ENCODE measurements at places on chromosomes 13 and 19.

- no peak for DNase-seq
These were observed 116.1 kb downstream of the USP12 start for GRCh38 chr13:27055526-27055925.

DNA sequence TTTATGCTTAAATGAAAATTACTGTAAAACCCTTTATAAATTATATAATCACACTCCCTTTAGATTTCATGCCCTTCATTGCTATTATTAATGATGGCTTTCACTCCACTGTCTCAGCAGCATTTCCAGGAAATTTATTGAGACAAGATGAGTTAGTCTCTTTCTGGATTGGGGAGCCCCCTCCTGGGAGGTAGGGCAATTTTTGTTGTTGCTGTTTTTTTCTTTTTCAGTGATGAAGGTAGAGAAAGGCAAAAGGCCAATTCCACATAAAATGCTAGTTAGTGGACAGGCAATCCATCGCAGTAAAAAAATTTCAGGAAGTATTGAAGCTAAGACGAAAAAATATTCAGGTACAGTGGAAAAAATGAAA is 80.2 kb downstream of the TEX26 start:
- DNase-seq = no peak

DNA sequence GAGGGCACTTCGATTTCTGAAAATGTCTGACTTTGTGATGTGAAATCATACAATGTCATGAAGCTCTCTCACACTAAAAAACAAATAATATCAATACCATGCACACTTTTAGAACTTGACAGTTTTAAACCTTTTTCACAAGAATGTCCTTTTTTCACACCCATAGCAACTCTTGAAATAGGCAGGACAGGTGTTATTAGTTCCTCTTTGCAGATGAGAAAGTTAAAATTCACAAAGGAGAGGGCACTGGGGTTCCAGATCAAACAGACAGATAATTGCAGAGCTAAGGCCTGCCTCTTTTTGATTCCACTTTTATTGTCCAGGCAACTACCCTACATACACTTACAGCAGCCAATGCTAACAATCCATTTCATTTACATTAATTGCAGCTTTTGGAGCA is 142.8 kb downstream of the KLF12 start:
- no peak for DNase-seq

DNA sequence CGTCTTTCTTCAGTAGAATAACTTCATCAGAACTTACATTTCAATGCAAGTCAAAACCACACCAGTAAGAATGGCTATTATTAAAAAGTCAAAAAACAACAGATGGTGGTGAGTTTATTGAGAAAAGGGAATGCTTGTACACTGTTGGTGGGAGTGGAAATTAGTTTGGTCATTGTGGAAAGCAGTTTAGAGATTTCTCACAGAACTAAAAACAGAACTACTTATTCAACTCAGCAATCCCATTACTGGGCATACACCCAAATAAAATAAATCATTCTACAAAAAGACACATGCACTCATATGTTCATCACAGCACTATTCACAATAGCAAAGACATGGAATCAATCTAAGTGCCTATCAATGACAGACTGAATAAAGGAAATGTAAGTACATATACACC is 231.2 kb downstream of the NHLRC3 start:
- no peak for DNase-seq

- DNase-seq = no peak
These were observed 17.4 kb downstream of the PIP5K1C start for GRCh38 chr19:3682741-3683404.

GRCh38 chr13:83332751-83333150 is 549.5 kb downstream of the SLITRK1 start:
- no peak for DNase-seq

- DNase-seq = no peak
These were observed 405.8 kb downstream of the FGF9 start for GRCh38 chr13:22076658-22077057.

- DNase-seq = no peak
These were observed 23.3 kb upstream of the BCL3 start for GRCh38 chr19:44725251-44725650.

DNA sequence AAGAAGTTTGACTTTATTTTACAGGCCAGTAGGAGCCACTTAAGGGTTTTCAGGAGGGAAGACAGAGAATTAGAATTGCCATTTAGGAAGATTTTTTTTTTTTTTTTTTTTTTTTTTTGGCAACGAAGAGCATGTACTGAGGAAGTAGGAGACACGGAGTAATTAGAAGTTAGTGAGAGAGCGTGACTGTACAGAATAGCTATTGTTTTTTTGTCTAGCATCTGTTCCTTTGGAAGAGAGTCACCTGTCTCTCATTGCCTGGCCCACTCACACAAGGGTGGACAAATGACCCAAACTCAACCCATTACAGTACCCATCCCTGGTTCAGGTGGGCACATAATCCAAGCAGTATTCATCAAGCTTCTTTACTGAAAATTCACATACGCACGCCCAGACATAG is 166.7 kb downstream of the LACC1 start:
- DNase-seq = no peak

GRCh38 chr13:105607426-105607825 is 928.0 kb downstream of the EFNB2 start:
- DNase-seq = no peak

DNA sequence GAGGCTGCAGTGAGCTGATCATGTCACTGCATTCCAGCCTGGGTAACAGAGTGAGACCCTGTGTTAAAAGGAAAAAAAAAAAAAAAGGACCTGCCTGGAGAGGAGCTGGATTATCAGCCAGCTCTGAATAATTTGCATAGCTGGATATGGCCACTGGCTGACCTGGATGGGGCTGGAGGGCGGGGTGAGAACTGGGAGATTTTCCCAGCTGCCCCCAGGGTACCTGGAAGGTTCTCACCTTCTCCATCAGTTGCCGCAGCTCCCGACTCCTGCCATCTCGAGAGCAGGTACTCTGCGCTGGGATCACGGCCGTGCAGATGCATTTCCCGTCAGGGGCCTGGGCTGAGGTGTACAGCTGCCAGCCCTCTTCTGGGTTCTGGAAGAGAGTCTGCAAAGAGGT is 25.3 kb downstream of the PIN1 start:
- no peak for DNase-seq

- peak; percentile 55 for DNase-seq
These were observed 73.4 kb upstream of the FLT1 start for GRCh38 chr13:28568286-28568685.

DNA sequence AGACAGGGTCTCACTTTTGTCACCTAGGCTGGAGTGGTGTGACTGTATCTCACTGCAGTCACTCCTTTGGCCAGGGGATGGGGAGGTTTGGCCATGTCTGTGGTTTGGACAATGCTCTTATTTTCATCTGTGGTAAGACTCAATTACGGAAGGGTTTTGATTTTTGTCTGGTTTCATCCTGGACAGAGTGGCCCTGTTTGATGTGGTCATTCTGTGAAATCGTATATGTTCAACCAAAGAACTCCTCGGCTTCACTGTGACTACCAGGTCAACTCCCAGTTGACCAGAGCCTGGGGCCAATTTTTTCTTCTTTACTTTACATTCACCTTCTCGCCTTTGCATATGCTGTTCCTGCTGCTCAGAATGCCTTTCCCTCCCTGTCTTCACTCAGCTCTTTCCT is 6.8 kb upstream of the CCDC124 start:
- no peak for DNase-seq

- DNase-seq = no peak
These were observed 111.4 kb downstream of the STOML3 start for GRCh38 chr13:38879278-38879677.

DNA sequence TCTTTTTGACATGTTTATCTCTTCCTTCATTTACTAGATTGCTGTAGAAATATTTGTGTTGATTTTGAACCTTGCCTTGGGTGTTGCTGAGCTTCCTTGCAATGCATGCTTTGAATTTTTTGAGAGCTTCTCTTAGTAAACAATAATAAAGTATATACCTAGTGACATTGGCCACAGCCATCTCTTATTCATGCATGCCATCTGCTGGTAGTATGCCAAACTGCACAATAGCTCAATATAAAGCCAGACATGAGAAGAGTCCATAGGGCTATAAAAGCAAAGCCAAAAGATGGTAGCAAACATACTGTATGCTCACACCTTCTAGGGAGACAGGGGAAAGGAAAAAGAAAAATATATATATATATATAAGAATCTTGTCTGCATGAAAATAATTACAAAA is 18.9 kb upstream of the ZSCAN5A start:
- DNase-seq = peak; percentile 64

- DNase-seq = no peak
These were observed 1.0 kb downstream of the DIRAS1 start for GRCh38 chr19:2719920-2720776.

DNA sequence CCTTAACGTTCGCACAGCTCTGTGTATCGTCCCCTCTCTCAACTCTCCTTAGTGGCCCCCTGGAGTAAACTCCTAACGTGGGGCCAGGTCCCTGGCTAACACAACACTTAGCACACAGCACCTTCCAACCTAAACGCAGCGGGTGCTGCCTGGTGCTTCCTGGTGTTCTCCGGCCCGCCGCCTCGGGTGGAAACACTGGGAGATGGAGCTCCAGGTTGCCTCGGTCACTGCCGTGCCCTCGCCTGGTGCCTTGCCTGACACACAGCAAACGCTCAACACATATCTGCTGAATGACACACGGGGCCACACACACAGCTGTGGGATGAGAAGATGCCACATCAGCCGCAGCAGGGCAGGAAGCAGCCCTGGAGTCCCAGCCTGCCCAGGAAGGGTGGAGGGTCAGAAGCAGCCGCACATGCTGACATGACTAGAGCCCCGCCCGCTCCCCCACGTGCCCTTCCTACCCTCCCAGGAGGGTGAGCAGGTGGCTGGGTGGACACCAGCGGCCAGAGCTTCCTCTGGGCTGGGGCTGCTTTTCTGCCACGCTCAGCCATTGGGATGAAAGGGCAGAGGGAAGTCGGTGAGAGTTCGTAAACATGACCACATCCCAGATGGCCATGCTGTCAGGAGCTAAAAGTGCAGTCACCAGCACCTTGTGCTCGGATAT is 6.6 kb downstream of the PEPD start:
- DNase-seq = peak; percentile 85

GRCh38 chr13:27854606-27855005 is 62.3 kb downstream of the GSX1 start:
- no peak for DNase-seq

All from CMK (cell line).